ENCODE measurements at places on chromosomes 1 and 21. TPM values are rescaled to one million over a fixed set of nuclear protein-coding genes. Genes with fewer than 3 reads are reported as not detected.
A peak's percentile ranks its signal among the peaks of the same experiment; 100 is the strongest.

CCDC181 gene
- total RNA-seq, result 0.90 TPM

KCNK2 gene
- total RNA-seq, result not detected

CACNA1S gene
- 0.07 TPM for total RNA-seq

SLAMF6 gene
- not detected for total RNA-seq

GRCh38 chr1:170205301-170205700, 59.5 kb downstream of the NTMT2 start:
- peaks cover 18% of the 10 kb centered on the region for H3K4me1 ChIP-seq
- no peak overlapping the region for H3K4me3 ChIP-seq
- DNase-seq, result no peak
- H3K27ac ChIP-seq, result no peak overlapping the region
- no peaks in the 10 kb centered on the region for H3K36me3 ChIP-seq
- no peaks in the 10 kb centered on the region for H3K27me3 ChIP-seq

DNA sequence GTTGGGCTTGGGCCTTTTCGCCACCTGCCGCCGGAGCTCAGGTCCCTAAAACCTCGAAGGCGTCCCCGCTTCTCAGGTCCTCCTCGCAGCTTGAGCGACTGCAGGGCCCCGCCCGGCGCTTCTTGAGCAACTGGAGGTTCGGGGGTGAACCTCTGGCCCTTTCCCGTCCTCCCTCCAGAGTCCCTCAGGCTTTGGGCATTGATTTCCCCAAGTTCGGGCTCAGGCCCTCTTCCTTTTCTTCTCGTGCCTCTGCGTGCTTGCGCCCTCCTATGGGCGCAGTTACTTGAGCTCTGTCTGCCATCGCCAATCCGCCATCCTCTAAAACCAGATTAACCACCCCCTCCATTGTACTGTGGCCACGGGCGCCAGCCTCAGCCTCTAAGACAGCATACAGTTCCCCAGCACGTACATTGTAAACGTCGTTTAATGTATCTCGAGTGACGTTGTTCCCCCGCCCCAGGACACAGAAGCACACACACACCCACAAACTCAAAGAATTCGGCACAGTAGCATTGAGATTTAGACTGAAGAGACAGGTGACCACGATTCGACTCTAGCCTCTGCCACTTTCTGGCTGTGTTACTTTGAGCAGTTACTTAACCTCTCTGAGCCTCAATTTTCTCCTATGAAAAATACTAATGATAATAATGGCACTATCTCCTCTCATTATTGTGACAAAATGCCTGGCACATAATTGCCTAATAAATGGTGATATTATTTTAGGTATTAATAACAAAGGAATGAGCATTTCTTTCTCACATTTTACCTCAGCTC, 22.6 kb downstream of the BTG2 start:
- peaks cover 42% of the 10 kb centered on the region for H3K4me1 ChIP-seq
- H3K4me3 ChIP-seq, result peak overlapping the region; percentile 67
- DNase-seq, result no peak
- peaks cover 2% of the 10 kb centered on the region for H3K27me3 ChIP-seq

- H3K36me3 ChIP-seq, result no peaks in the 10 kb centered on the region
- H3K27ac ChIP-seq, result peak overlapping the region; percentile 100
- peak overlapping the region; percentile 54 for H3K4me3 ChIP-seq
- DNase-seq, result no peak
Observed at GRCh38 chr1:235910357-235911299, 43.9 kb upstream of the LYST start.

DNA sequence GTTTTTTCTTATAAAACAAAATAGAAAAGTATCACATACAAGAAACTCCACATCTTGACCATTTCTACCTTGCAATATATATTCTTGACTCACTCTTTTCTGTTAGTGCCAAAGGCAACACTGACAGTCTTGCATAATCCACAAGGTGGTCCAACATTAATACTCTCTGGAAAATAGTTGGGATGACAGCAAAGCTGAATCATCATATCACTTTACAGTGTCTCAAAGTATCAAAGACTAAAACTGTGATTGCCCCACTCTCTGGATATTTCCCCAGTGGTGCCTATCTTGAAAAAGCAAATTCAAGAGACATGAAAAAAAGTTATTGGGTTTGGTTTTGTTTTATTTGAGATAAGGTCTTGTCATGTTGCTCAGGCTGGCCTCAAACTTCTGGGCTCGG, 14.6 kb upstream of the TGFBR3 start:
- peaks cover 6% of the 10 kb centered on the region for H3K27me3 ChIP-seq
- peaks cover 11% of the 10 kb centered on the region for H3K4me1 ChIP-seq
- no peak for DNase-seq

GRCh38 chr1:41576206-41576605, 91.7 kb upstream of the EDN2 start:
- no peaks in the 10 kb centered on the region for H3K27me3 ChIP-seq
- no peak overlapping the region for H3K27ac ChIP-seq
- no peak overlapping the region for H3K4me3 ChIP-seq
- peaks cover 1% of the 10 kb centered on the region for H3K36me3 ChIP-seq
- no peaks in the 10 kb centered on the region for H3K4me1 ChIP-seq
- DNase-seq, result no peak

DNA sequence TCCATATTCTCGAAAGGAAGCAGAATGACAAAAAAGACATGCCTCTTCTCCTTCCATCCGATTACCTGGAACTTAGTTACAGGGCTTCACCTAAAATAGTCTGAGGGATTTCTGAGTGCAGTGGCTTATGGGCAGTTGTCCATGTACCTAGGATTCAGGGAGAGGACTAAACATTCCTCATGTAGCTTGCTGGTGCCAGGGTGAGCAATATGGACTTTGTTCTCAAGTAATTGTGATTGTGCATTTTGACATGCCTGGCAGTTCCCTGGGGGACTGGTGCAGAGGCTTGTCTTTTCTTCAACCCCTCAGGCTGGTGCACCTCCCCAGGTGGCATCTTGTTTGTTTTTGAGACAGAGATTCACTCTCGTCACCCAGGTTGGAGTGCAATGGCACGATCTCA, 6.1 kb upstream of the PSEN2 start:
- H3K4me1 ChIP-seq, result no peaks in the 10 kb centered on the region
- H3K36me3 ChIP-seq, result no peaks in the 10 kb centered on the region
- H3K27me3 ChIP-seq, result no peaks in the 10 kb centered on the region
- H3K4me3 ChIP-seq, result no peak overlapping the region
- no peak for DNase-seq

- no peak for DNase-seq
- H3K27me3 ChIP-seq, result no peaks in the 10 kb centered on the region
- peaks cover 1% of the 10 kb centered on the region for H3K36me3 ChIP-seq
- H3K4me3 ChIP-seq, result no peak overlapping the region
Observed at GRCh38 chr1:243748706-243749283, 101.2 kb downstream of the AKT3 start.

- H3K27ac ChIP-seq, result no peak overlapping the region
- H3K27me3 ChIP-seq, result peaks cover 2% of the 10 kb centered on the region
- DNase-seq, result no peak
- H3K36me3 ChIP-seq, result no peaks in the 10 kb centered on the region
- no peak overlapping the region for H3K4me3 ChIP-seq
Observed at GRCh38 chr1:18337757-18338156, 143.0 kb upstream of the KLHDC7A start.

DNA sequence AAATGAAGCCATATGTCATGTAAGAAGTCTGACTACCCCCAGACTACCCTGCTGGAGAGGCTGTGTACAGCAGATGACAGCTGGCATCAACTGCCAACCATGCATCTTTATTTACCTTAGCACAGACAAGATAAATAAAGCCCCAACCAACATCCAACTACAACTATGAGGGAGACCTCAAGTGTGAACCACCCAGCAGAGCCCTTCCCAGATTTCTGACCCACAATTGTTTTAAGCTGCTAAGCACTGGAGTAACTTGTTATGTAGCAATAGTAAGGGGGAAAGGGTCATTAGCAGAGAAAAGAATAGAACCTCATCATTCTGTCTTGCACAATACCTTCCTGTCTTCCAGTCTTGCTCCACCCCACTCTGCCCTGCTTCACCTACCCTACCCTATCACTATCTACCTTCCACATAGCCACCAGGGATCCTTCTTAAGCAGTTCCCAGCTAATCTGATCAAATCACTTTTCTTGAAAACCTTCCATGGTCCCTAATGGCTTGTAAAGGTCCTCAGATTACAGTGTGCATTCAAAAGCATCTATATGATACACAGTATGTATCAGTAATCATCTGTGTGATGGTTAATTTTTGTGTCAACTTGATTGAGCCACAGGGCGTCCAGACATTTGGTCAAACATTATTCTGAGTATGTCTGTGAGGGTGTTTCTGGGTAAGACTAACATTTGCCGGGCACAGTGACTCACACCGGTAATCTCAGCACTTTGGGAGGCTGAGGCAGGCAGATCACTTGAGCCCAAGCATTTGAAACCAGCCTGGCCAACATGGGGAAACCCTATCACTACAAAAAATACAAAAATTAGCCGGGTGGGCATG, 19.6 kb upstream of the RBM15 start:
- H3K4me1 ChIP-seq, result no peaks in the 10 kb centered on the region
- H3K36me3 ChIP-seq, result peaks cover 2% of the 10 kb centered on the region
- H3K27ac ChIP-seq, result no peak overlapping the region
- H3K27me3 ChIP-seq, result peaks cover 7% of the 10 kb centered on the region
- H3K4me3 ChIP-seq, result no peak overlapping the region

Measured in chondrocyte (in vitro differentiated cells).